ENCODE measurements at places on chromosomes 5 and 9.

DNA sequence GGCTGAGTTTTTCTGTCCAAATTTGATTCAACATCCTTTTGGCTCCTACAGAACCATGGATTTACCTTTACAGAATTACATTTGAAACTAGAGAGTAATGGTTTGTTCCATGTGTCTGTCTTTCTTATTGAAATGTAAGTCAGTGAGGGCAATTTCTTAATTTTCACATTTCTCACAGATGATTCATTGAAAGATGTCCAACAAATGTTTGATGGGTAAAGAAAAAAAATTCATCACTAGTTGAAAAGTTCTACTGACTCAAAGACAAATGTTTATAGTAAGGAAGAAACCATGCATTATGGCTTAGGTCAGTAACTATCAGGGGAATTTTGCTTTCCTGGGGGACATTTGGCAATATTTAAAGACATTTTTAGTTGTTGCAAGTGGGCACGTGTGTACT is 131.6 kb upstream of the TRPM3 start:
- DNase-seq: no peak

GRCh38 chr9:134709512-134710270 is 68.1 kb downstream of the COL5A1 start:
- no peak for DNase-seq

DNA sequence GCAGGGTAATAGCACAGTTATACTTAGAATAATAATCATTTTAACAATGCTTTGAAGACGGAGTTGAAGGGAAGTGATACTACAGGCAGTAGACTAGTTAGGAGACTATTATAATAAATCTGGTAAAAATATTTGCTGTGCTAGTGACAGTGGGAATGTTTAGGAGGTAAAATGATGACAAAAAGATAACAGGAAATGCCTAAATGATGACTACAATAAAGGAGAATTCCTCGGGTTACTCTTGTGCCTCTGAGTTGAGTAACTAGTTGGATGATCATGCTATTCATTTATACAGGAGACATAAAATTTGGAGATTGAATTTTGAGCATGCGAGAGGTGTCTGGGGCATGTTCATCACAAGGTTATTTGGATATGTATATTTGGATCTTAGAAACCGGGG is 32.2 kb upstream of the PAM start:
- DNase-seq: no peak

DNA sequence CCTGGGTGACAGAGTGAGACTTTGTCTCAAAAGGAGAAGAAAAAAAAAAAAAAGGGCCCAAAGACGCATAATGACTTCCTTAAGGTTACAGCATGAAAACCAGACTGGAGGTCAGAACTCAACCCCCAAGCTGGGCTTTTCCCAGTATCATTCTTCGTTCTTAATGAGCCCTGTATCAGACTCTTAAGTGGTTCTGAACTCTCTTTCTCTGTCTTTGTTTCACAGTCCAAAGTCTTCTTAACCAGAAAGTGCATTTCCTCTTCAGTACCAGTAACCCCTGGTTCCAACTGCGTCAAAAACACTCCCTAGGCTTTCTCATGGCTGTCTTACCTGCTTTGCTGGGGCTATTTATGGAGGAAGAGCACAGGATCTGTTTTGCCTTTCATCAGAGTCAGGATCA is 38.4 kb upstream of the SHB start:
- no peak for DNase-seq

GRCh38 chr5:153081385-153081784 is 409.1 kb upstream of the GRIA1 start:
- DNase-seq: no peak

GRCh38 chr9:134889386-134890154 is 9.0 kb downstream of the FCN2 start:
- no peak for DNase-seq

DNA sequence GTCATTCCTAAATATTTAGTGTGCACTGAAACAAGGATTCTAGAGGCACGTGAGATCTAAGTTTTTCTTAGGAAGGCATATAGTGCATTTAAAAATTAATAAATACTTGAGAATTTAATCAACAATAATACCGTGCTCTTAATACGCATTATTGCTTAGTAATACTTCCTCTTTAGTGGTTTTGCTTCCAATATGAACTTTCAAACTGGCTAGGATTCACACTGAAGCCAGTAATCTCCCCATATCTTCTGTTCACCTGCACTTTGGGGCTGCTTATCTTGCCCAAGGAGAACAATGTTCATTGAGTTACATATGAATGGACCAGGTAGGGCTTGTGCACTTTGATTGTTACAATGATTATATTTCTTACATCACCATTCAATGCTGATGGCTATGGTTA is 180.5 kb upstream of the RIOK2 start:
- no peak for DNase-seq

DNA sequence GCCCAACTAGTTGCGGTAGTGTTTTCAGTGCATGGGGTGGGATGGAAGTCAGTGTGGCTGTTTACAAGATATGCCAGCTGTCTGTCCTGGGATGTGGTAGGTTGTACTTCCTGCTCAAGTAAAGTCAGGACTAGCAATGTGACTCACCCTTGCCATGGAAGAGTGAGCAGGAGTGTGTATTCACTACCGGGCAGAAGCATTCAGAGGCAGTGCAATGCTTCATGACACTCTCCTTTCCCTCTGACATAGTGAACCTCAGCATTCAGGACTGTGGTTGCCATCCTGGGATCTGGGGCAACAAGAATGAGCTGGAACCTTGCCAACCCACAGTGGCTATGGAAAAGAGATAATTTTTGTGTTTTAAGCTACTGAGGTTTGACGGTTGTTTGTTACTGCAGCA is 68.9 kb downstream of the BOD1 start:
- DNase-seq: no peak

DNA sequence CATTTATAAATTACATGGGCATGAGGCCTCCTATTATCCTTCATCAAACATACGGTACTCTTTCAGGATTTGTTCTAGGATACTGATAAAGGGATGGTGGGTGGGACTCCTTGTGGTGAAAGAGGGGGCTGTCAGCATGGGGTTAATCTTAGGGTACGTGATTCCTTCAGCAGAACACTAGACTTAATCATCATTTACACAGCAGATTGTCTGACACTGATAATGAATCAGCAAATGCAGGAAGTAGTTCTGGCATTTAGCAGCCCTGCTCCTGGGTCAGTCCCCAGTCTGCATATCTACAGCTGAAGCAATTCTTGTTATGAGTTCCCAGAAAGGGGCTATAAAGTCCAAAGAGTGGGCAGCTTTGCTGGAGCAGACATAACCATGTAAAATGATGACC is 384.6 kb downstream of the SPOCK1 start:
- DNase-seq: no peak

GRCh38 chr5:178215280-178216002 is 11.1 kb downstream of the HNRNPAB start:
- DNase-seq: no peak

DNA sequence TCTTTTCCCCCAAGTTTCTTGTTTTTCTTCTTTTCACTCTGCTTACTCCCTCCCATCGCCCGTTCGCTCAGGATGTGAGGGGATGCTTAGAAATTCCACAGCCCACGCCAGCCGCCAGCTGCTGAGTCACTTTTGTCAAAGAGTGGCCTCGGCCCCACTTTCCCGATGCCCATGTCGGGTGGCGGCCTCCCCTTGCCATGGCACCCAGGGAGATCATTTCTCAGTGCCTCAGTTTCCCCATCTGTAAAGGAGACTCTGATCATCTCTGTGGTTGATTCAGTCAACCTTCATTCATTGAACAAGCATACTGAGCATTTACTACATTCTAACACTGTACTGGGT is 353 bp upstream of the PDGFRB start:
- DNase-seq: no peak

- no peak for DNase-seq
Observed at GRCh38 chr5:125607018-125607417, 816.2 kb upstream of the GRAMD2B start.

GRCh38 chr5:96610747-96611146 is 51.4 kb upstream of the CAST start:
- DNase-seq: no peak

DNA sequence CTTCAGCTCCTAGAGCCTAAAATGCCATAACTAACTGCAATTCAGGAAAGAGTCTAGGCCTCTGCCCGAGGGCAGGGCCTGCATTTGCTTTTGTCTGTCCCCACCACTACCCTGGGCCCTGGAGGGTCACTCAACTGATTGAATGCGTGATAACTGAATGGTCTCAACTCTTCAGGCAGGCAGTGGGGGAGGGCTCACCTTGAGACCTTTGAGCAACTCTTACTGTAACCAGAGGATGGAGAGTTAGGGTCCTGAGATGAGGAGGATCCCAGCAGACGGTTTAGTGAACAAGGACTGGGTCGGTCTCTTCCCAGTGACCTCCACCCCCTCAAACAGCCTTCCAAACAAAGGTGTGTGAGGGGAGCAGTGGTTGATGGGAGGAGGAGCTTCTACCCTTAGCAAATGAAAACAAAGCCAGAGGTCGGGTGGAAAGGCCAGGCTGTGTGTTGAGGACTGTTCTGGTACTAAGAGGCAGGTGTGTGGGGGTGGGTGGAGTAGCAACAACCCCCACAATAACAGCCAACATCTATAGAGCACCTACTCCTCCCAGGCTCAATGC is 59.4 kb downstream of the CXXC5 start:
- DNase-seq: no peak

GRCh38 chr5:129899454-129899853 is 4.8 kb upstream of the CHSY3 start:
- DNase-seq: no peak

GRCh38 chr9:80492221-80492620 is 920.5 kb downstream of the TLE4 start:
- no peak for DNase-seq

GRCh38 chr9:106784076-106784475 is 78.9 kb upstream of the ZNF462 start:
- no peak for DNase-seq

DNA sequence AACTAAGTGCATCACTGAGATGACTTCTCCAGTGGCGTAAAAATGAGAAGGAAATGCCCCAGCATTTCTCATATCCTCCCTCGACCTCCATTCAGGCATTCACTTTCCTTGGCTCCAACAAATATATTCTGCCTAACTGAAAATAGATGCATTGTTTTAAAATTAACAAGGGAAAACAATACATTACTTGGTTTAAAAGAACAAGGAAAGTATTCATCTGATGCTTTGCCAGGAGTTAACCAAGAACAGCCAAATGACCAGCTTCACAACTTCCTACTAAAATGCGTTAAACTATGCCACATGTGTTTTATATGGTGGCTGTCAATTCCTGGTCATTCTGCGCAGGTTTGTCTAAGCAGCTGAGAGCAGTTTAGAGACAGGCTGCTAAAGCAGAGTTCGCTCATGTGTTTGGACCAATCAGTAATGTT is 121.4 kb downstream of the GNAQ start:
- DNase-seq: no peak

GRCh38 chr9:113772121-113772810 is 103.8 kb upstream of the ZNF618 start:
- DNase-seq: no peak

DNA sequence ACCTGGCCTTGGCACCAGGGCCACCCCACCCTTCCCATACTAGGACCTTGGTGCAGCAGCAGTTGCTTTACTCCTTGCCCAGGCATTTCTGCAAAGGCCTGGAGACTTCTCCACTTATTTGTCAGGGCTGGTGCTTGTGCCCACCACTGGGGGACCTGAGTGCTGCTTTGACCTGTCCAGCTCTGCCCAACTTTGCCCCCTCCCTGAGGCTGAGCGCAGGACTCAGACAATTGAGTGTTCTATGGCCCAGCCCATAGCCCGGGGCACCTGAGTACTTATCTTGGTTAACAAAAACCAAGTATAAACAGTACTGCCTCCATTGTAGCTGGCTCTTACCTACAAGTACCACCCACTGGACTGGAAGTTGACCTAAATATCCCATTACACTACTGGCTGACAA is 406.1 kb upstream of the CHD1 start:
- no peak for DNase-seq
